Nephron progenitor cell (in vitro differentiated cells): ENCODE measurements at places on chromosomes 13 and 19.

GRCh38 chr13:49627831-49628652 is at the start of gene ARL11:
Gene ARL11, plus strand, starts transcription at chr13:49628507. Its CDS starts 1,941 bp downstream, at chr13:49630448.
- DNase-seq: peak; percentile 45

DNA sequence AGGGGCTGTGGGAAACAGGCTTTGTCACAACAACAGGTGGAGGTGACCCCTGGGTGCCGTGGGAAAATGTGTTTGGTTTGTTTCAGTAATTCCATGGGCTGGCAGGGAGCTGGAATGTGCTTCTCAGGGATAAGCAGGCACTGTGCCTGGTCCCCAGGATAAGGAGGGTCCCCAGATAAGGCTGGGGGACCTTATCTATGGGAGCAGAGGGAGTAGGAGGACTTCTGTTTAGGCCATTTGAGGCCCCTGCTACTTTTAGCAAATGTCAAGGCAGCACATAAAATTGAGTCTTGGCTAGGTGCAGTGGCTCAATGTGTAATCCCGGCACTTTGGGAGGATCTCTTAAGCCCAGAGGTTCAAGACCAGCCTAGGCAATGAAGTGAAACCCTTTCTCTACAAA is 59.5 kb downstream of the KCNC3 start:
- no peak for DNase-seq

GRCh38 chr13:20442798-20443381 is 82.8 kb downstream of the CRYL1 start:
- DNase-seq: no peak

GRCh38 chr13:27979001-27979643 is 9.4 kb downstream of the URAD start:
- no peak for DNase-seq

DNA sequence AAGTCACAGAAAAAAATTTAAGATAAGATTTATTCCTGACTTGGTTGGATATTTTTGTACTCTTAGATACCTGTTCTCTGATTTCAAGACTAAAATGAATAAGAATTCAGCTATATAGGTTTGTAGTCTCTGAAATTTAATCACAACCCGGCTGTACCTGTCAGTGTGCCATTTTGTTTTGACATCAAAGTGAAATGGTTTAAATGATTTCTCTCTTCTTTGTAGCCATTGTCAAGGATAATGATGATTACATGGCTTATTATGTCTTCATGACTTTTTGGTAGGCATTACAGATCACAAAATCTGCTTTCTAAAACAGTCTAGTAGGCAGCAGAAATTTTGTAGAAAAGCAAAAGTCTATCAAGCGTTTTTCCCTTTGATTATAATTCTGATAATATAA is 72.5 kb downstream of the PCDH17 start:
- DNase-seq: no peak

GRCh38 chr13:100125946-100126345 is 37.1 kb downstream of the PCCA start:
- no peak for DNase-seq

DNA sequence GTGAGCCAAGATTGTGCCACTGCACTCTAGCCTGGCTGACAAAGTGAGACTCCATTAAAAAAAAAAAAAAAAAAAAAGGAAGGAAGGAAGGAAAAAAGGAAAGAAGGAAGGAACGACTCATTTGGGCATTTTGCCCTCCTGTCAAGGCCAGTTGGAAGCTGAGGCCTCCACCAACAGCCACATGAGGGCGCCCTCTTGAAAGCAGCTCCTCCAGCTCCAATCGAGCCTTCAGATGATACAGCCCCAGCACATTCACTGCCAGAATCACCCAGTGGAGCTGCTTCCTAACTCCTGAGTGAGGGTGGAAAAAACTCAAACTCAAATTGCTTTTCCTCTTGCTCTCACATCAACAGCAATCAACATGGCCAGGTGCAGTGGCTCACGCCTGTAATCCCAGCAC is 40.9 kb downstream of the GNG7 start:
- DNase-seq: no peak

GRCh38 chr13:101982903-101983302 is 418.9 kb downstream of the FGF14 start:
- no peak for DNase-seq

- no peak for DNase-seq
These were observed 1.3 kb upstream of the GRK1 start for GRCh38 chr13:113665597-113666328.

GRCh38 chr13:70960841-70961443 is 852.7 kb upstream of the KLHL1 start:
- DNase-seq: no peak

DNA sequence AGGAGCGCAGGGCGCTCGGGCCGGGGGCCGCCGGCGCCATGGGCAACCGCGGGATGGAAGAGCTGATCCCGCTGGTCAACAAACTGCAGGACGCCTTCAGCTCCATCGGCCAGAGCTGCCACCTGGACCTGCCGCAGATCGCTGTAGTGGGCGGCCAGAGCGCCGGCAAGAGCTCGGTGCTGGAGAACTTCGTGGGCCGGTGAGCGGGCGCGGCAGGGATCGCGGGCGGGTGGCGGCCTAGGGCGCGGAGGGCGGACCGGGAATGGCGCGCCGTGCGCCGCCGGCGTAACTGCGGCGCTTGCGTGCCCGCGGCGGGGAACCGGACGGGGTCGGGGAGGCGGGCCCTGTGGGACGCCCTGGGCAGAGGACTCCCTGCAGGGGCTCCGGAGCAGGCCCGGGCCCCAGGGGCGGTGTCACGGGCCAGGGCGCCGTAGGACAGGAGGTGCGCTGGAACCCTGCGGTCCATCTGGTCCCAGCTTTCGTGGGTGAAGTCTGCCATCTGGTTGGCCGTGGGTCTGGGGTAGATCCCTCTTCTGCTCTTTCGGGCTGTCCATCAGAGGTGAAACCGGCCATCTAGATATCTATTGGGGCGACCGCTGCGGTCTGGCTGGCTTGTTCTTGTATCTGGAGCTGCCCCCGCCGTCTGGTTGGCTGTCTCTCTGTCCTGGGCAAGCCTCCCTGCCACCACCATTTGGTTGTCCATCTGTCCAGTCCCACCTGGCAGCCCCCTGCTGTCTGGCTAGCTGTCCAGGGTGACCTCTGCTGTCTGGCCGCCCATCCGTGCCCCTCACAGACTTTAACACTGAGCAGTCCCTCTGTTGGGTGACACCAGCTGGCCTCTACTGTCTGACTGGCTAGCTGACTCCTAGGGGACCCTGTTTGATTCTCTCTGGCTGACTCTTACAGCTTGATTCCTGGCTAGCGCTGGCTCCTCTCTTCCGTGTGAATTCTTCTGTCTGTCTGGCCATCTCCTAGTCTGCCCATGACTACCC is 622 bp downstream of the DNM2 start:
- DNase-seq: peak; percentile 71

DNA sequence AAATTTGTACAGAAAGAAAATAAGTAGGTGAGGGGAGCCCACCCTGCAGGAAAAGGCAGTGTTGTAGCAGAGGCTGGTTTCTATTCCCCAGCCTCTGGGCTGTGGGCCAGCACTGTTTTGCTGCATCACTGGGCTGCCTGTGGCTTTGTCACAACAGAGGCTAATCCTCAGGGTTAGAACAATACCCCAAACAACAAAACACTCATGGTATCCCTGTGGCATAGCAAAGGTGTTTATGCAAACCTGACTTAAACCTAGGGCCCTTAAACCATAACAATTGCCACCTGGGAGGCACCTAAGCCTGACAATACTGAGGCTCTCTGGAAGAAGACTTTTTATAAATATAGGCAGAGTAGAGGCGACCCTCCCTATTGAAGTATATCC is 314.7 kb downstream of the OLFM4 start:
- no peak for DNase-seq

DNA sequence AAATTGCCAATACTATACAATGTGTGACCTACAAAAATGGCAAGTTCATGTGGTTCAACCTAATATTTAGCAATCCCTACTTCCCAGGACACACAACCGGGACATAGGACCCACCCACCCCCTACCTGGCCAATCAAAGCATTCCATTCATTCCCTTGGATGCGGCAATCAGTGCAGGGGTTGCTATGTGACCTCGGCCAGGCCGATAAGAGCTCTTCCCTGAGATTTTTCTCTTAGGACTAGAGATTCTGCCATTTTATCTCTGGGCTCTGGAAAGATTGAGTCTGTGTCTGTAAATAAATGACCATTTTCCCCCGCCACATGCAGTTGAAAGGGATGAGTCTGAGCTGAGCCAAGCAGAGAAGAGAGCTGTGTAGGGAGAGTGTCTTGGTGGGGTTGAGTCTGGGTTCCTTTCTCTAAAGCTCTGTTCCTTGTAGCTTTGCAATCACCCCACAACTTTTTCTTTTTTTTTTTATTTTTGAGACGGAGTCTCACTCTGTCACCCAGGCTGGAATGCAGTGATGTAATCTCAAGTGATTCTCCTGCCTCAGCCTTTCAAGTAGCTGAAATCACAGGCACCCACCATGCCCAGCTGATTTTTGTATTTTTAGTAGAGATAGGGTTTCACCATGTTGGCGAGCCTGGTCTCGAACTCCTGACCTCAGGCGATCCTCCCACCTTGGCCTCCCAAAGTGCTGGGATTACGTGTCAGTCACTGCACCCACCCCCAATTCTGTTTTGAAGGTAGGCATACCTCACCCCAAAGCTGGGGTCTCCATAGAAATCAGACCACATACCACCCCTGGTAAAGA is 7.4 kb downstream of the IFNL1 start:
- no peak for DNase-seq

DNA sequence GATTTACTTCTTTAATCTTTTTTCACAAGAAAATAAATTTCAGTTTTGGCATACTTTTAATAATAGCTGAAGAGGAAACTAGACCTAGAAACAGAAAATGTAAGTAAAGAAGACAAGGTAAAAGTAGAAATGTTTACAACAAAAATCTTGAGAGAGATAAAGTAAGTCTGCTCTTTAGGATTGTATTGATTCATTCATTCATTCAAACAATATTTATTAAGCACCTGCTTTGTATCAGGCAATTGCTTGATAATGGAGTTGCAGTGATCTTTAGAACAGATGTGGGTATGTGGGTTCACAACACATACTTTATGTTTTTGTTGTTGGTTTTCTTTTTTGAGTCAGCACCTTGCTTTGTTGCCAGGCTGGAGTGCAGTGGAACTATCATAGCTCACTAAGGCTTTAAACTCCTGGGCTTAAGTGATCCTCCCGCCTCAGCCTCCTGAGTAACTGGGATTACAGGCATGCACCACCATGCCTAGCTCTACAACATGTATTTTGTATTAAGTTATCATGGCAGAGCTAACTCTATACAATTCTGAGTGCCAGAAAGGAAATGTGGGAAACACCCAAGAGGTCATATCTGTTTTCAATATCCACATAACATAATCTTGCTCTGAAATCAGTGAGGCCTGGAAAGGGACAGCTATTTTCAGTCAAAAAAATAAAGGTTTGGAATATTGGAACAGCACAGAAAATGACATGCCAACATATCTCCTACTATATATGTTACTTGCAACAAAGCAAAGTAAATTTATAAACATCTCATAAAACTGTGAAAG is 8.8 kb upstream of the SPART start:
- no peak for DNase-seq

GRCh38 chr13:98175823-98176222 is 1.2 kb downstream of the RNF113B start:
- DNase-seq: no peak

DNA sequence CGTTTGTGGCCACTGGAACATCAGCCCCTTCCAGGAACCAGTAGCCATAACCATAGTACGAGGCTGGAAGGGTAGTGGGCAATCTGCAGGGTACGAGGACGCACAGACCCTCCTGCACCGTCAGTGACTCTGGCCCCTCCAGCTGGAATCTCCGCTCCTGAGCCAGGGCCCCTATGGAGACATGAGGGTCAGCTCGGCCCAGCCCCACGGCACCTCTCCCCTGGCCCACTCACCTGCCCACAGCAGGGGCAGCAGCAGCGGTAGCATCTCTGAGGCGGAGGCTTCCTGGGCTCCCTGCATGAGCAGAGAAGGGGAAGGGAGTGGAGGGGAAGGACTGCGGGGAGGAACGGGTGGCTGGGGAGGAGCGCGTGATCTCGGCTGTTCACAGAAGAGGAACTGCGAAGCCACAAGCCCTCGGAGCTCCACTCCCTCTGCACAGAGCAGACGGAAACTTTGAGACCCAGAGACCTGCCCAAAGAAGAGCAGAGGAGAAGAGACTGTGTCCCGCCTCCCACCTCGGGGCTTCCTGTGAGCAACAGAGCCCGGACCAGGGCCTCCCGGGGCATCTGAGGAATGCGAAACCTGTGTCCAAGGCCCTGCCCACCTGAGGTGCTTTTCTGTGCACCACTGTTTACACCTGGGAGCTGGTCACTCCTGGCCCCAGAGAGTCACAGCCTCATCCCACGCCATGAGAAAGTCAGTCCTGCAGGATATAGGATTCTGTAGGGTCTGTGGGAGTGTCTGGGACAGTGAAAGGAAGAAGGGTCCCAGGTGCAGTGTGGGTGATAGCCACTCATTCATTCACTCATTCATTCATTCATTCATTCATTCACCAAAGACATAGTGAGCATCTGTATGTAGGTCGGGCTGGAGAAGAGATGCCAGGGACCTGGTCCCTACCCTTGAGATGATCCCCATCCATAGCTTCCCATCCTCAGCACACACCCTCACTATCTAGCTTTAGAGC is at the start of gene SIGLEC6:
SIGLEC6 (minus strand) TSS at position 322 of the 967 bp plus-strand sequence; CDS start at position 300, 22 bp downstream.
- DNase-seq: no peak

DNA sequence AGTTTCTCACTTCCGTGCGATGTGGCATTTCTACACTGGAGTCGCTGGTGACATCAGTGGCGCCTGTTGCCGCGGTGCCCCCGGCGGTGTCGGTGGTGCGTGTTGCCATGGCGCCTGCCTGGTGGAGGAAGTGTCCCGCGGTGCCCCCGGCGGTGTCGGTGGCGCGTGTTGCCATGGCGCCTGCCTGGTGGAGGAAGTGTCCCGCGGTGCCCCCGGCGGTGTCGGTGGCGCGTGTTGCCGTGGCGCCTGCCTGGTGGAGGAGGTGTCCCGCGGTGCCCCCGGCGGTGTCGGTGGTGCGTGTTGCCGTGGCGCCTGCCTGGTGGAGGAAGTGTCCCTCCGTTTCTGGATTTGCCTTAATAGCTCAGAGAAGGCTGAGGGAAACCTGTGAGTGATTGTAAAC is 127.6 kb downstream of the KDM4B start:
- no peak for DNase-seq

DNA sequence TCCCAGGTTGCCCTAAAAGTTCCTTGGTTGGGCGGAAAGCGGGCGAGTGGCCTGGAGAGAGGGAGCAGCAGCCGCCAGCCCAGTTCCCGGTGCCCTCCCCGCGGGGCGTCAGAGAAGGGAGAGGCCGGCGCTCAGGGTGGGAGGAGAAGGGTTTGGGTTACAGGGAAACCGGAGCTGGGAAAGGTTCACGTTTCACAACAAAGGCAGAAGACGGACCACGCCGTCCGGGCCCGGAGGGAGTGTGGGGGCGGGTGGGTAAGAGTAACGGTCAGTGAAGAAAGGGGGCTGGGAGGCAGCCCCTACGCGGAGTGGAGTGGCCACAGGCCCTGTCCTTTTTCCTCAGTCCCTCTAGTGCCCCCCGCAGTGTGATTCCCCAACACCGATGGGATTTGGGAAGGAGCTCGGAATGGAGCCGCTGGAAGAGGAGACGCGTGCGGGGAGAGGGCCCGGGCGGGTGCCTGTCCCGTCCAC is 1.6 kb downstream of the SIX5 start:
- peak; percentile 84 for DNase-seq

- DNase-seq: peak; percentile 51
These were observed 49.5 kb upstream of the PABPC3 start for GRCh38 chr13:25046274-25046984.

GRCh38 chr13:77522444-77522843 is 13.1 kb upstream of the SCEL start:
- no peak for DNase-seq
